ENCODE measurements at places on chromosomes 4 and X.

DNA sequence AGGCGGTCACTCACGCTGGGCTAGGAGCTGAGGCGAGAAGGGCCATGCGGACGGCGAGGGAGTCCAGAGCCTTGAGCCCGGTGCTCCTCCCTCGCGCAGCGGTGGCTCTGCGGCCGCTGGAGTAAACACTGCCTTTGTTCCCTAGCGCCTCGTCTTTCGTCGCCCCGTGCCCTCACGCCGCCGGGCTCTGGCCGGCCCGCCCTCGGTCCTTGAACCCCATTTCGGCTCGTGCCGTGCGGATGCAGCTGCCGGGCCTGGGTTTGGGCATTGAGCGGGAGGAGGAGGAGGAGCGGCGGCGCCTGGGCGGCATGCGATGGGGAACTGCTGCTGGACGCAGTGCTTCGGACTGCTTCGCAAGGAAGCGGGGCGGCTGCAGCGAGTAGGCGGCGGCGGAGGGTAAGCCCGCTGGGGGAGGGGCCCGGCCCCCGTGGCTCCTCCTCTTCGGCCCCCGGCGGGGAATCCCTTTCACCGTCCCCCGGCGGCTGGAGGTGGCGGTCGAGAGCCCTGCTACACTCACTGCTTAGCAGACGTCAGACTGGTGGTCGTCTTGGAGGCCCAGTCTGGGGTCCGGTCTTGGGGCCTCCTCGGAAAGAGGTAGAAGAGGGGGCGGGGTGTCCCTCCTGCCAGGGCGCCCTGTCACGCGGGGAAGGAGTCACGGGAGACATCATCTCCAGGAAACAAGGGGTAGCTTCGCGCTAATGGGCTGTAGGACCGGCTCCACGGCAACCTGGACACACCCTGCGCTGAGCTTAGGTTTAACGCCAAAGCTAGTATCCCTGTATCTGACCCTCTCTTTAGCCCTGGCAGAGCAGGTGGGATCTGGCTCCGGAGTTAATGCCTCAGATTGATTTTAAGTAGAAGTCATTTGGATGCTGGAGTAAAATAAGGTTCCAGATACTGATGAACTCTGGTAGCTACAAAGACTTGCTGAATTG lies at the start of gene AP1AR:
AP1AR (plus strand) TSS at position 9 of the 935 bp plus-strand sequence; CDS start at position 314, 305 bp downstream.
- DNase-seq, result peak; percentile 62

- DNase-seq, result no peak
Observed at GRCh38 chr4:158754385-158755180, 14.2 kb upstream of the FNIP2 start.

- DNase-seq, result no peak
Observed at GRCh38 chr4:185874516-185875230, 62.7 kb upstream of the SORBS2 start.

DNA sequence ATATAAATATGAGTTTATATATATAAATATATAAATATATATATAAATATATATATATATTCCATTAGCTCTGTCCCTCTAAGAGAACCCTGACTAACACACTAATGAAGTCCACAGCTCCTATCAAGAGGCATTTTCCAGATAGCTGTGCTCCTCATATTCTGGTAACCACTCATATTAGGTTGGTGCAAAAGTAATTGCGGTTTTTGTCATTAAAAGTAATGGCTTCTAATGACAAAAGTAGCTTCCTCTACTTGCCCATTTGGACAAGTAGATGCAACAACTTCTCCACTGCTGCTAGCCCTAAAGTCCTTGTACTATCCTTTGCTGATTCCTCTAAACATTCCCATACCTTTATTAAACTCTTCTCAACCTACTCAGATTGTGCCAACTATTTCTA lies 182.0 kb downstream of the THOC2 start:
- no peak for DNase-seq

All from activated CD8-positive, alpha-beta memory T cell treated with anti-CD3 and anti-CD28 coated beads for 4 hours (primary cell).